ENCODE measurements at places on chromosomes 11 and 22. TPM values are rescaled to one million over a fixed set of nuclear protein-coding genes. Genes with fewer than 3 reads are reported as not detected.

Gene WNT11
- total RNA-seq = 1.1 TPM

Gene LINC01488
- total RNA-seq = not detected

Gene LMNTD2
- 2.1 TPM for total RNA-seq

Gene CD6
- 0.18 TPM for total RNA-seq

Gene ANKK1
- total RNA-seq = 0.07 TPM

Gene PGA5
- total RNA-seq = not detected

Gene MCHR1
- total RNA-seq = not detected

Gene MS4A15
- total RNA-seq = not detected

Gene UEVLD
- total RNA-seq = 27.1 TPM

Gene PLAAT2
- total RNA-seq = 0.27 TPM

Gene KCNJ5
- not detected for total RNA-seq

Gene DEFB131B
- total RNA-seq = not detected
